ENCODE measurements at places on chromosomes 12 and 14.

- no peak for DNase-seq
Observed at GRCh38 chr12:11991604-11992003, 79.1 kb upstream of the BCL2L14 start.

- no peak for DNase-seq
Observed at GRCh38 chr14:48504921-48505320, 829.5 kb upstream of the MDGA2 start.

DNA sequence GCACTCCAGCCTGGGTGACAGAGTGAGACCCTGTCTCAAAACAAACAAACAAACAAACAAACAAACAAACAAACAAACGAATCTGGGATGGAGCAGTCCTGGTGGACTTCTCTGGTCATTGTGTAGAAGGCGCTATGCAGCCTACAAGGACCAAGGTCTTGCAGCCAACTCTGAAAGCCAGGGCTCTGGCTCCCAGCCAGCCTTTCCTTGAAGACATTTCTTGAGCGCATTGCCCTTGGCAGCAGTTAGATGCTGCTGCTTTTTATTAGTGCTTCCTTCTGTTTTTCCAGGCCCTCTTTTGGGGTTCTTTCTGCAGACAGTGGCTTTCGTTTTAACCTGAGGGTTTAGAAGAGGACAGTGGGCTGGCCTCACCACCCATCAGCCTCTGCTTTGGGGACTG lies 20.2 kb downstream of the CCDC177 start:
- DNase-seq = no peak

DNA sequence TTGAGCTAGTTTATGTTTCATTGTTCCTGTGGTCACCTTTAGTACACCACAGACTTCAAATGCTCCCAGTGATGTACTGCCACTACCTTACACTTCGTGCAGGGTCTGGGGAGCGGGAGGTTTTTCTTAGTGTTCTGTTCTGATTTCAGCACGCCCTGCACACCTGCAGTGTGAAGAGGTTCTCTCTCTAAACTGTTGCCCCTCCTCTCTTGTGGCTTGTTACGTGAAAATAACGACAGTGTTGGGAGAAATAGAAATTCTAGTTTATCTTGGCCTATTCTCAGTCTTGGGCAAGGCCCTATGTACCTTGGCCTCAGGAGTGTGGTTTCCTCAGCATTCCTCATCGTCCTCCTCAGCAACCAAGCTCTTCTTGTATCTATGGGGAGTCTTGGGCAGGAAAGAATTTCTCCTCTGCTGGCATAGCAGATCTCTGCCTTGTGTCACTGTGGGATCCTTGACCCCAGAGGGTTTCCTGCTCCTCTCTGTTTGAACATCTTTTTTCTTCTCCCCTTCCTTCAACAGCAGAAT lies 48.6 kb downstream of the EIF2S3B start:
- DNase-seq = no peak

DNA sequence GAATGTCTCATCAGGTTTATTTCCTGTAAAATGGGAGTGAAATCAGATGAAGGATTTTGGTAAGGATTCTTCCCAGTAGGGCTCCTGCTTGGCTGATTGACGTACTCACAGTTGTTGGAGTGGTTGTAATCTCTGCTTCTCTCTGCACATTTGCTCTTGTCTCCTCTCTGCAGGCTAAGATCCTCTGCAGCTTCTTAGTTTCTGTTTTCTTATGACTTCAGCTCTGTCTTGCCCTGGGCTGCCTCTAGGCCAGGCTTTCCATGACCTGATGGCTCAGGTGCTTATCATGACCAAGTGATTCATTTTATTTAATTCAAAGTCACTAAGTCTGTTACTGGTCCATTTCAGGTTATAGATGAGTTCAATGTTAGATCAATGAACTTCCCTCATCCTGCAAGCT lies 394.5 kb upstream of the DDHD1 start:
- no peak for DNase-seq

- DNase-seq = no peak
Observed at GRCh38 chr12:131387281-131388163, 323.4 kb upstream of the SFSWAP start.

DNA sequence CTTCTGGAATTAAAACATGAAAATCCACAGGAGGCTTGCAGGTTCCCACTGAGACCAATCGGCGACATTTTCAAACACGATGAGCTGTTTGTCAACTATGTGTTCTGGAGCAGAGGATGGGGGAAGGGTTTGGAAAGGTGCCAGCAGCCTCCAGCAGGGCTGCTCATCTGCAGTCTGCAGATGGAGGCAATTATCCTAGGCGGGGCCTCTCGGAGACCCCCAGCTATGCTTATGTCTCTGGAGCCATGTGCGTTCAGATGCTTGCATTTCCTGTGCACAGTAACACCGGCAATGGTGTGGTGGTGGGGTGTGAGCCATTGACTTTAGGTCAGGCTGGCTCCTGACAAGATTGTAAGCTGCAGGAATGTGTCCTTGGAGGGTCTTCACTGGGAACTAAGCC lies 51.7 kb downstream of the RPH3A start:
- peak; percentile 24 for DNase-seq

DNA sequence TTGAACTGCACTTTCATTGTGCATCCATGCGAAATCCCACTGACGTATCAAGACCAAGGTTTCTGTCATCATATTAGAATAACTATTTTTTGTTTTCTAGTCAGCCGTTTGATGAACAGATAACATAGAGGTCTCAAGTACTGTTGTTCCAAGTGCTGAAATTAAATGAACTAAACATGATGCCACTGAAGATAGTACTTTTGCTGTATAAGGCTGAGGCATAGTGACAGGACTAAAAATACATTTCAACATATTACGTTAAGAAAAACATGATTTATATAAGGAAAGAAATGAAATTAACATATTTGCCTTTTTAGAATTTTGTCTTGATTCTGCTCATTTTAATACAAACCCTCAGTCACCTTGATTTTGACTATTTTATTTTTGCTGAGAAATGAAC lies 82.2 kb downstream of the ANO6 start:
- no peak for DNase-seq

- DNase-seq = no peak
Observed at GRCh38 chr14:58801086-58801485, 163.3 kb downstream of the DACT1 start.

- no peak for DNase-seq
Observed at GRCh38 chr12:115749071-115749841, 528.2 kb downstream of the MED13L start.

Measured in NCI-H1105 treated with DMSO at 0.1 percent for 48 hours (cell line).